ENCODE measurements at places on chromosomes 16 and 17. TPM values are rescaled to one million over a fixed set of nuclear protein-coding genes. Genes with fewer than 3 reads are reported as not detected.

DNA sequence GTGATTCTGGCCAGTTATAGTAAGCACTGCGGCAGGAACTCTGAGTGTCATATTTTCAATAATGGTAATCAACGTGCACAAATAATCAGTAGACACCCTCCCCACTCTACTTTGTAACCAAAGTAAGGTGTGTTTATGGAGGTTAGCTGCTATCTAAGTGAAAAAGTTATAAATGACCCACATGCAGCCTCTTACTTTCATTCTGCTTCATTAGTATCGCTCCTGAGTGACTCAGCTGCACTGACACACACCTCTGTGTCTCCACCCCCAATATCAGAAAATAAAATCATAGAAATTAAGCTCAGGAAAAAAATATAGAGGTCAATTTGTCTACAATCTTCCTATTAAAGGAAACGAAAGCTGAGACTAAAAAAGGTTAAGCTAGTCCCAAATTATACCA lies 64.1 kb upstream of the TRAP1 start:
- no peak for DNase-seq

GRCh38 chr17:82912484-82913089 lies 72.8 kb upstream of the ZNF750 start:
- DNase-seq, result no peak

DNA sequence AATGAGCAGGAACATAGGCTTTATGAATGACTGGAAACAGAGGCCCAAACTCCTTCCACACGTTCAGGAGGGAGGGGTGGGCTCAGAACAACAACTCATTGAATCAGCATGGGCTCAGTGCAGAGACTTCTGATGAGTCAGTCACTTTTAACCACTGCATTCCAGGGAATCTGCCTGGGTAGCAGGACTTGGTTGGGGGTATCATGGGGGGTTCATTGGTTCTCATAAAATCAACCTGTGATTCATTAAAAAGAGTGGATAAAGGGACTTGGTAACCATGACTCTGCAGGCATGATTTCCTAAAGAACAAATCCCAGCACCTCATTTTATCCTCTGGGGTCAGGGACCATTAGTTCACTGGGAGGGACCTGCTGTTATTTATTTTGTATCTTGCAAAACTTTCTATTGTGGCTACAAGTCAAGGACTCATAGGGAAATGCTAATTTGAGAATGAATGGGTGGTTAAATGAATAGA lies 13.8 kb downstream of the ITGB3 start:
- DNase-seq, result peak; percentile 69

- peak; percentile 100 for DNase-seq
Measured at GRCh38 chr16:24645739-24646645, 83.5 kb upstream of the TNRC6A start.

DNA sequence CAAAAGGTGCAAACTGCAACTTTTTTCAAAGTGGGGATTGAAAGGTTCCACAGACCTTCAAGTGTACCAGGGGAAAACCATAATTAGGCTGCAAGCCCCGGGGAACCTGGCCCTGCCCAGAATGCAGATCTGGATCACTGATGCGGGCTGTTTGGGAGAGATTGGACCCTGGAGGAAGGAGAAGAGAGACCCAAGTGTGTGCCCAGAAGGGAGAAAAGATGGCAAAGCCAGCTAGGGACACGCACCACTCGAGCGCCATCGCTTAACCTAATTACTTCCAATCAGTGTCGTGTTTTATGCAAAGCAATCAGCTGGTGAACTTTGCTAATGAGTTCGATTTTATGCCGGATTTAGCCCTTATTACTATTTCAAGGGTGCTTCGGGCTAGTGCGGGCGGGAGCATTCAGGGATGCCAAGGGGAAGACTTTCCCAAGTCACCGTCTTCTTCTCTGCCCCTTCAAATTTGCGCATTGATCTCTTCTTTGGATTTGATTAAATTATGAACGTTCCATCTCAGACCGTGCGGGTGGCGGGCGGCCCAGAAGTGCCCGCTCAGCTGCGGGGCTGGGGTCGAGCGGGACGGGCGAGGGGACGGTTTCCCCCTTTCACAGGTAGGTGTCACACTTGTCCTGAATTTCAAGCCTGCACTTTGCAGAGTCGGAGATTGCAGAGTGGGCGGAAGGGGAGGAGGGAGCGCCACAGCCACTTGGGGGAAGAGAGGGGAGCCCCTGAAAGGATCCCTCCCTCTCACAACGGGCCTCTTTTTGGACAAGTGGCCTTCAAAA lies 4.0 kb downstream of the IRX5 start:
- DNase-seq, result no peak

DNA sequence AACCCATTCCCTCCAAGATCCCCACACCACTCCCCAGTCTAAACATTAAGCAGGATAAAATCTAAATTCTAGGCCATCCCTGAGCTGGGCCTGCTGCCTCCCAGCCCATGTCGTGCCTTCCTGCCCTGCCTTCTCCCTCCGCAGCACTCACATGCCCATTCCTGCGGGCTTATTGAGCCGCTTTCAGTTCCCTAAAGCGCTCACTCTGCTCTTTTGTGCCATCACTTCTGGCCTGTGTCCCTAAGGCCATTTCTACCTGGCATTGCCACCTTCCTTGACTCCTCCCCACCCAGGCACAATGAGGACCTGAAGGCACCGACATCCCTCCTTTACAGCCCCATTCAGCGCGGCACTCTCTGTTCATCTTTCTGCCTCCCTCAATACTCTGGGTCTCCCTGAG lies 13.0 kb upstream of the RAB5C start:
- no peak for DNase-seq

TRPV3 gene
- total RNA-seq, result 0.43 TPM

CHST4 gene
- not detected for total RNA-seq

SMIM5 gene
- under 0.01 TPM for total RNA-seq
